ENCODE measurements at places on chromosomes 5 and 9.

DNA sequence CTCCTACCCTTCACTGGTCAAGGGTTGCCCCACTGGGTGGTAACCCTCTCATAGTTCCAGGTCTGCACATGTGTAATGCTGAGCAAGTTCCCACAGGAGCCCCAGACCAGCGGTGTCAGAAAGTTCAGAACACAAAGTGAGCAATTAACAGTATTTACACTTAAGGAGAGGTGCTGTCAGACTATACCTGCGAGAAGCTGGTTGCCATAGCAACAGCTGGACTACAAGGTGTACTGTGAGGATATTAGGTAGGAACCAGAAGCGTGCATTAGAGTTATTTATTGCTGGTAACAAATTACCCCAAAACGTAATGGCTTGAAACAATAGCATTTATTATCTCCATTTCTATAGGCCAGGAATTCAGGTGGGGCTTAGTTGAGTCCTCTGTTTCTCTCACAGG lies 317.0 kb upstream of the RPS23 start:
- no peak for DNase-seq

GRCh38 chr9:105127863-105128220 lies 116.6 kb upstream of the SLC44A1 start:
- no peak for DNase-seq

DNA sequence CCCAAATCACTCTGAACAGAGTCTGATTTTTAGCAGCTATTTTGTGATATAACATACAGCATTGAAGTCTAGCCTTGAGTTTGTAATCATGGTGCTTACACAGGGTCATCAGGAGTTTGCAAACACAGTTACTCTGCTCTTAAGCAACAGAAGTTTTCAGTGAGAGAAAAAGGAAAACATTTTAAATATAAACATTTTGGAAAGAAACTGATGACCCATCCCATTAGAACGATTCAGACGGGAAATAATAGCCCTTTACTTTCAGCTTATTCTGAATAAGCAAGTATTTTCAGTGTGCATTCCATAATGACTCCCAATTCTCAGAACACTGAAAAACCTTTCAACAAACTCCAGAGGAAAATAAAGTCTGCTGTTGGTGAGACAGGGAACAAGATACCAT lies 46.7 kb upstream of the TMC1 start:
- DNase-seq: no peak

- no peak for DNase-seq
Measured at GRCh38 chr5:12093586-12093985, 189.3 kb upstream of the CTNND2 start.

GRCh38 chr5:80711938-80712337 lies 57.2 kb upstream of the DHFR start:
- DNase-seq: peak; percentile 17

DNA sequence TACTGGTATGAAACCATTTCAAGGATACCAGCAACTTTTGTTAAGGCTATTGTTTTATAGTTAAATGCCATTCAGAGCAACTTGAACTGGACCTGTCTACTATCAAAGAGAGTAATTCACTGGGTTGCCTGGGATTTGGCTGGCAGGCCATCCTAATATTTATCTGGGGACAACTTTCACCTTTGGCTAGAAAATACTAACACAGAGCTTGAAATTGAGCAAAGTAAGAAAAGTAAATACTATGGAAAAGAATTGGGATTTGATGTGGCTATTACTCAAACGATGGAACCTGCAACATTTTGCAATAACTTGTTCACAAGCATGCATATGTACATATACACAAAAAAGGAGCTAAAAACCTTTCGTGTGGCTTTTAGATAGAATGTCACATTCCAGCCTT lies 191.3 kb downstream of the DENND1A start:
- no peak for DNase-seq

GRCh38 chr9:297104-297972 lies 82.7 kb downstream of the DOCK8 start:
- DNase-seq: no peak

DNA sequence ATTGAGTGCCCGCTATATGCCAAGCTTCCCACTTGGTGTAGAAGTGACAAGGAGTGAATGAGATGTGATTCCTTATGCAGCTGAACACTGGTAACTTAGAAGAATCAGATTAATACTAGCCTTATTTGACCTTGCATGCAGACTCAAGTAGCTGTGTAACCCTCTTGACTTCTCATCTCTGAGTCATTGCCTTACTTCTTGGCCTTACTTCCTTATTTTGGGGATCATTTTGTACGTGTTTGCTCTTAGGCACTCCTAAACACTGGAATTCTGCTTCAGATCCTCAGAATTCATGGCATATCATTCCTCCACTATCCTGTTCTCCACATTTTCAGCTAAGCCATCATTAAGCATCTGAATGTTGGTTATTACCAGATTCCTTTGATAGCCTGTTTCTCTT lies 948.9 kb upstream of the ARRDC3 start:
- no peak for DNase-seq

GRCh38 chr9:106682420-106682819 lies 180.5 kb upstream of the ZNF462 start:
- DNase-seq: no peak

- no peak for DNase-seq
Measured at GRCh38 chr9:36938617-36939016, 95.5 kb downstream of the PAX5 start.

DNA sequence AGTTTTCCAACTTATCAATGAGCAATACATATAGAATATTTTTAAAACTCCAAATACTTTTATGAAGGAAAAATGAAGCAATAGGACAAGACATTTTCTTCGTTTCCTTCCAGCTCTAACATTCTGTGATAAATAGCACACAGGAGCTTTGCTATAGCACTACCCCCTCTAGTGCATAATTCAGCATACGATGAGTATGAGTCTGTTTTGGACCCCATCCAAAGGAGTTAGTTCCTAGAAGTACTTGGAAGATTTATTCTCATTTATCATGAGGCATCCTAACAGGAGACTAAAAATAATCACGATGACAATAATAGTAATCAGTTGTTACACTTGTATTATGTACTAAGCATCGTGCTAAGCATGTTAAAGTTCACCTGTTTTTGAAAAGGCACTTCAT lies 1061.3 kb upstream of the DMAC1 start:
- DNase-seq: peak; percentile 48

GRCh38 chr5:154390096-154390495 lies 55.7 kb upstream of the SAP30L start:
- DNase-seq: no peak

- DNase-seq: no peak
Measured at GRCh38 chr5:107853696-107854095, 183.0 kb upstream of the EFNA5 start.

GRCh38 chr9:36867241-36867640 lies 166.8 kb downstream of the PAX5 start:
- DNase-seq: no peak

- DNase-seq: no peak
Measured at GRCh38 chr5:53265043-53265442, 155.5 kb upstream of the MOCS2 start.

- DNase-seq: peak; percentile 39
Measured at GRCh38 chr9:77224746-77225312, 47.5 kb downstream of the VPS13A start.

GRCh38 chr5:760363-761058 lies 24.0 kb downstream of the ZDHHC11B start:
- no peak for DNase-seq

- no peak for DNase-seq
Measured at GRCh38 chr5:60568646-60569045, 131.3 kb downstream of the DEPDC1B start.

GRCh38 chr9:71001780-71002386 lies 119.5 kb downstream of the TRPM3 start:
- DNase-seq: no peak

DNA sequence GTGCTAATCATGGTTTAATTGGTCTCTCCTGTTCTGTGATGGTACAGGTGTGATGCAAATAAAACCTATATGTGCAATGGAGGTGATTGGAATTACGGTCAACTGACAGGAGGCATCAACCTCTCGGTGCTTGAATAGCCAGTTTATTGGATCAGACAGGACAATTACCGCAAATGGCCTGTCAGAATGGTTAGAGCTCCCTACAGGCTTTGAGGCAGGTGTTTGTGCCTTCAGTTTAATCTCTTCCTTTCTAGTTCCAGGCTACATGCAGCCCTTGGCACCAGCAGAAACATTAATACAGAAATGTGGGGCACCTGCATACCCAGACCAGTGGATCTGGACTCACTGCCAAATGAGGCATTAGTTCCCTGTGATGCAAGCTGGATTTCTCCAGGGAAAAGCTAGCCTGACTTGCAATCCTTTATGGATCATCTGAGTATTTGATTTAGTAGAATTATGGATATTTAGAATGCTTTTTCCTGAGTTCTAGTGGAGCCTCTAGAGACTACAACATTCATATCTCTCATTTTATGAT lies 128.6 kb downstream of the MAT2B start:
- DNase-seq: no peak

DNA sequence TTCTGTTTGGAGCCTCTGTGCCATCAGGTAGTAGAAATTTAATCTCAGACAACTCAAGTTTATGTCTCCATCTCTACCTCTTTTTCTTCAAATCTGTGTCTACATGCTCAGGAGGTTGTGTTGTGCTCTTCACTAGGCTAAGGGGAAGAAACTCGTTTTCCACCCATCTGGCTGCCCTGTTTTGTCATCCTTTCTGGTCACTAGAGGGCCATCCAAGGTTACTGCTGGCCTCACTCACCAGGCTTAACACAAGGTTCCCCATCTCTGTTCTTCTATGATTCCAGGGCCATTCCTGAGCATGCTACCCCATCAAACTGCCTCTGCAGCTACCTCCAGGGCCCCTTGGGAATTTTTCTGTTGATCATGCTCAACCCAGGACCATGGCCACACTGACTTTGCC lies 213.3 kb upstream of the FBXL7 start:
- DNase-seq: no peak

- DNase-seq: no peak
Measured at GRCh38 chr5:151257731-151258181, 4.8 kb downstream of the GM2A start.

DNA sequence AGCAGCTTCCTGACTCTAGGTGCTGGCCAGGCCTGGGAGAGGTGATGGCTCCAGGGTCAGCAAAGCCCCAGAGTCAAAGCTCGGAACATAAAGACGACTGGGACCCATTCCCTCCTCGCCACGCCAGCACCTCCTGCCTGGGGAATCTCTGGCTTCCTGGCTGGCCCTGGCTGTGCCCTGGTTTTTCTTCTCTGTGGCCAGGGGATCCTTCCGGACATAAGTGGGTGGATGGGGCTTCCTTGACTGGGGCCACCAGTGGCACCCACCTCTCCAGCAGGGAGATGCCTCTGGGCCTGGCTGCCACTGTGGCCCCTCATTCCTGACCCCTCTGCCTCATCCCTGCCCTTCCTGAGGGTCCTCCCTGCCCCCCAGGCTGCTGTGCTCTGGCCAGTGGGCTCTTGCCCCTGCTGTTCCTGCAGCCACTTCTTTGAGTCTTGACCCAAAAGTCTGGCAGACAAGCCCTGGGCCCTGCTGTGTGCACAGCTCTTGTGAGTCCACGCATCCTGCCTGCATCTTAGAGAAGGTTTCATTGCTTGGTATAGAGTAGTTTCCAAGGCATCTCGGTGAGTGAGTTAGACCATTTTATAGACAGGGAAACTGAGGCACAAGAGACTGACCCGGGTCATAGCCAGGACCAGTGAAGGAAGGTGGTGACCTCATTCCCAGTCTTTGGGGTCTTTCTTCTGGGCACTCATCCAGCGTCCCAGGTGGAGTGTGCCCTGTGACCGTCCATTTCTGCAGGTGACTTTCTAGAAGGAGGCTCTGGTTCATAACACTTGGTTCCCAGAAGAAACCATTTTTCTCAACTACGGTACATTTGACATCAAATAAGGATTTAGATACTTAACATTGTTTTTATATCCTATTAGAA lies 17.3 kb upstream of the LPCAT1 start:
- DNase-seq: no peak

- no peak for DNase-seq
Measured at GRCh38 chr5:148828511-148829247, 2.3 kb downstream of the ADRB2 start.

- DNase-seq: no peak
Measured at GRCh38 chr5:59094864-59095263, 512.0 kb downstream of the RAB3C start.

DNA sequence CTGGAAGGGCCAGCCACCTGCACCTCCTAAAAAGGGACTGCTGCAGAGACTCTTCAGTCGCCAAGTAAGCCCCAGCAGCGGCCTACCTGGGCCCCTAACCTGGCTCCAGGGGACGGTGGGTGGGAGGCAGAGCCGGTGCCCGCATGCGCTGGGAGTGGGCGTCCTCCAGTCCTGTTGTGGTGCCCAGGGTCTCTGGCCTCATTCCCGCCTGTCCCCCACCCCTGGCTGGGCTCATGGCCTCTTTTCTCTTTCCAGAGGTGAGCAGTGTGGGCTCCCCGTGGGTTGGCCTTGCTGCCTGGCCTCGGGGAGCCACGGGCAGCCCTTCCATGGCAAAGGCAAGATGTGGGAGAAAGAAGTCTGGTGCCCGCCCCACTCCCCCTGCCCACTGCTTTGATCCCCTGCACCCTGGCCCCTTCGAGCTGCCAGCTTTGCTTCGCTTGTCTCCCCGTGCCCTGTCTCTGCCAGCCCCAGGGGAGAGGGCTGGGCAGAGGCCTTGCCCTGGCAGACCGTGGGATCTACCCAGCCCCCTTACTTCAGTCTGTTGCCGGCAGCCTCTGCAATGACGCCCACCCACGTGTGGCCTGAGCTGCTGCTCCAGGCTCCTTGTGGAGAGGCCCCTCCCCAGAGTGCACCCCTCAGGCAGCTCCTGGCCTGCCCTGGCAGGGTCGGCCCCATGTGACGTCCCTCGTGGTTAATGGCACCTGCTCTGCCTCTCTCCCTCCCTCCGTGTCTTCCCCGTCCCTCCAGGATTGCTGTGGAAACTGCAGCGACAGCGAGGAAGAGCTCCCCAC lies 5.4 kb upstream of the PRR7 start:
- no peak for DNase-seq

DNA sequence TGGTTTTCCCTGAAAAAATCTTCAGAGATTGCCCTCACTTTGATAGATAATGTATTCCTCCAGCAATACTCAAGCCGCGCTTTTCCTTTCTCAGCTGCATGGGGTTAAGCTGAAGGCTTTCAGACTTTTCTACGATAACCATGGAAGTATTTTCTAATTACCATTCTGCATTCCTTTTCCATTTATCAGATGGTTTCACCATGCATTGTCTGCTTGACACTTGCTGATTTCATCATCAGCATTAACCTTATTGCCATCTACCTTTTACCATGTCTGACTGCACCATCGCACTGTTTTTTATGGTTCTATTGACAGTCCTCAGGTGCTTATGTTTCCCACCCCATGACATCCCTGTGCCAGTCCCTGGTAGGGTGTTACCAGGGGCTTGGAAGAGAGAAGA lies 91.6 kb downstream of the DMAC1 start:
- no peak for DNase-seq

GRCh38 chr5:75498208-75498777 lies 13.1 kb downstream of the CERT1 start:
- no peak for DNase-seq
